ENCODE measurements at places on chromosomes 1 and 21.

DNA sequence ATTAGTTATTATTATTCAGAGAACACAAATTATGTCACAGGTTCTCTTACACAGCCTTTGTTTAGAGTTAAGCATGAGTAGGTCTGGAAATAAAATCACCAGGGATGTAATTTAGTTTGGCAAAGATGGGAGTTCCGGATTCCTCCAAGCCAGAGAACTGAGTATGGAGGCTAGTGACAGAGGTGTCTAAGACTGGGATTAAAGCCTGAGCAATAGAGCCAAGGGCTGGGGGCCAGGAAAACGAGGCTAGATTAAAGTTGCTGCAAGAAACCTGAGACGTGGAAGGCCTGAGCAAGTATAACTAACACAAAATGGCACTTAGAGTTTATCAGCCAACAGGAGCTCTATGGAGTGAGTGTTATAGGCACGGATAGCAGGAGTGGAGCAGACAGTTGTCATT is 381.6 kb downstream of the SRGAP2C start:
- DNase-seq: no peak

- no peak for DNase-seq
These were observed 37.2 kb upstream of the BCAS2 start for GRCh38 chr1:114618606-114619005.

DNA sequence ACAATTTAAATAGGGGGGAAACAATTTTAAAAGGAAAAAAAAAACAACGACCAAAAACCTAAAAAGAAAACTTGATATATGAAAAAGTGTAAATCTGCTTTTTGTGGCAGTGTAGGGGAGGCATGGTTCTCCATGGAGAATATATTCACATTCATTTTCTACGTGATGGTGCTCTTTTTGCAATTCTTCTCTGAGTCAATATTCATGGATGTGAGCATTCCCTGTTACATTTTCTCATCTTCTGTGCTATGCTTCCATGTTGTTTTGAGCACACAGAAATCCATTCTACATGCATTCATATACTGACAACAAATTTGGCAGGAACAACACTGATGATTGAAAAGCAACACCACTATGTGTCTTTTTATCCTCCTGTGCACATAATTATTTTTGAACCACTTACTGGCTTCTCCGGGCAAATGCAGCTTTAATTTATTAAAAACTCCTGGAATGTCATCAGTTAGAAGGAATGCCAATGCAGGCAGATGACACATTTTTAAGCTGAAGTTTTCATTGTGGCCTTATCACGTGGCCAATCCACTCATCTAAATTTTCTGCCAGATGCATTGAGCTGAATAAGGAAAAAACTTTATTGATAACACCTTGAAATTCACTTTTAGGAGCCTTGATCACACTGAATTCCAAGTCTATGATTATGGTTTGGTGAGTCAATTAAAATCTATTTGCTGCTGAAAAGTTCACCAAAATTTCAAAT is 590.6 kb downstream of the NUF2 start:
- DNase-seq: no peak

GRCh38 chr1:205568469-205569361 is 63.1 kb downstream of the ELK4 start:
- DNase-seq: no peak

DNA sequence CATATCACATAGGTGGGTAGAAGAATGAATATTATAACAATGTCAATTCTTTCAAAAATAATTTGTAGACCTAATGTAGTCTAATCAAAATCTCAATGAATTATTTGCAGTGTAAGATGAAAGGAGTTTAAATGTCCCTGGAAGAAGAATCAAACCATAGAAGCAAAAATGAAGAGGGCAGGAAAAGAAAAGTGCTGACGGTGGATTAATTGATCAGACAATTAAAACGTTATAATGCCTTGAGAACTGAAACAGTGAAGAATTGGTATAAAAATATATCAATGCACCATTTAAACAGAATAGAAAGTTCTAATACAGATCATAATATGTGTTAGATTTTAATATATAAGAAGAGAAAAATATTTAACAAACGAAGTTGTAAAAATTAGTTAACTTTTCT is 109.8 kb downstream of the TYW3 start:
- no peak for DNase-seq

DNA sequence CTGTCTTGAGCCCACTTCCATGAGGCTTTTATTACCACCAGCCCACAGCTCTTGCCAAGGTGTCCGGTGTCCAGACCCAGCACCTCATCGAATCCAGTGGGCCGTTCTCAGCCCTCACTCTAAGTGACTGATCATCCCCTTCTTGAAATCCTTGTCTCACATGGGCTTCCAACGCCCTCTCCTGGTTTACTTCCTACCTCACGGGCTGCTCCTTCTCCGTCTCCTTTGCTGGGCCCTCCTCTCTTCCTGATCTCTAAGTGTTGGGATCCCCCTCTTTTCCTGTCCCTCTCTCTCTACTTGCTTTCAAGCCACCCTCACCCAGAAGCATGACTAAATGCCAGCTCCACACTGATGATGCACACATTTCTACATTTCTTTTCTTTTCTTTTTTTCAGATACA is 9.0 kb upstream of the RHBG start:
- DNase-seq: no peak

- no peak for DNase-seq
These were observed 5.4 kb upstream of the NBPF1 start for GRCh38 chr1:16618719-16619118.

DNA sequence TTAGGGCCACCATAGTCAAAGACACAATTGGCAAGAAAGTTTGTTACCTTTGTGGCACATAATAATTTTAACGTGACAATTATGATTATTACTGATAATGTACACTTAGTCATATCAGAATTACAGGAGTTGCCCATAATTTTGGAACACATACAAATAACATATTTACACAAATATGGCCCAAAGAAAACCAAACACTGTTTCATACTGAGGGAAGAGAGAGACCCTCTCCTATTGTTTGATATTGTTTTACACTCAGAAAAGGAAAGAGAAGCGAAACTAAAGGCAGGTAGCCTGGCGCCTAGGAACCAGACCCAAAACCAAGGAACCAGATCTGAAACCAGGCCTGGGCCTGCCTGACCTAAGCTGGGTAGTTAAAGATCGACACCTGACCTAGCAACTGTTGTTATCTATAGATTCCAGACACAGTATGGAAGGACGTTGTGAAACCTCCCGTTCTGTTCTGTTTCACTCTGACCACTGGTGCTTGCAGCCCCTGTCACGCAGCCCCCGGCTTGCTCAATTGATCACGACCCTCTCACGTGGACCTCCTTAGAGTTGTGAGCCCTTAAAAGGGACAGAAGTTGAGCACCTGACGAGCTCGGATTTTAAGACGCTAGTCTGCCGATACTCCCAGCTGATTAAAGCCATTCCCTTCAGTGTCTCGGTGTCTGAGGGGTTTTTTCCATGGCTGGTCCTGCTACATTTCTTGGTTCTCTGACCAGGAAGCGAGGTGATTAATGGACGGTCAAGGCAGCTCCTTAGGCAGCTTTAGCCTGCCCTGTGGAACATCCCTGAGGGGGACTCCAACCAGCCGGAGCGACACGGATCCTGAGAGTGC is 27.9 kb downstream of the C1orf115 start:
- DNase-seq: no peak

- no peak for DNase-seq
These were observed 41.5 kb upstream of the MRPS6 start for GRCh38 chr21:34031835-34032370.

GRCh38 chr1:12065872-12066271 is 2.8 kb downstream of the TNFRSF8 start:
- no peak for DNase-seq

- no peak for DNase-seq
These were observed 303.7 kb upstream of the PLD5 start for GRCh38 chr1:242828199-242828598.

DNA sequence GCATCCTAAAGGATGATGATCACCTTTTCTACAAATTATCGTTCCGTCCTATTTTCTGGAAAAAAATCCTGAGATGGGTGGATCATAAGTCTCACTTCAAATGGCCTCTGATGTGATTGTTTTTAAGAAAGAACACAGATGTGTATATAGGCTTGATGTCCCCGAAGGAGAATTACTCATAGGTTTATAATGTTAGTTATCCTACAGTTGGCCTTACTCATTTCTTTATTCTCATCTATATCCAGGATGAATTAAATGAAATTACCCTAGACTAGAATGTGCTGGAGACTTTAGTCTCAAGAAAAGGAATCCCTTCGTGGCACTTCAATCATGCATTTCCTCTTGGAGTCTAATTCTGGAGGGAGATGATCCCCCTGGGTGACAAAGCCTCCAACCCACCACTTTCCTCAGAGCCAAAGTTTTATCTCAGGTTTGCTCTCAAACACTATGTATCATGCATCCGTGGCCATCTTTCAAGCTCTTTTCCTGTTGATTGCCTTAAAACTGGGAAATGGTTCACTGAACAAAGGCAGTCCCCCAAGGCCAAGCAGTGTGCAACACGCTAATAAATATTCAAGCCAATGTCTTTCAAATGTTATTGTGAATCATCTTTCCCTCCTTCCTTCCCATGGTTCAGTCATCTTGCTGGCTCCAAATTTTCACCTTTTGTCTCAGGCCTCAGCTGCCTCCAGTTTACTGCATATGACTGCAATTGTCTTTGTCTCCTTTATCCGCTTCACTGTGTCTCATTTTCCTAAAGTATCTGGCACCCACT is 32.5 kb upstream of the SMYD2 start:
- DNase-seq: no peak

DNA sequence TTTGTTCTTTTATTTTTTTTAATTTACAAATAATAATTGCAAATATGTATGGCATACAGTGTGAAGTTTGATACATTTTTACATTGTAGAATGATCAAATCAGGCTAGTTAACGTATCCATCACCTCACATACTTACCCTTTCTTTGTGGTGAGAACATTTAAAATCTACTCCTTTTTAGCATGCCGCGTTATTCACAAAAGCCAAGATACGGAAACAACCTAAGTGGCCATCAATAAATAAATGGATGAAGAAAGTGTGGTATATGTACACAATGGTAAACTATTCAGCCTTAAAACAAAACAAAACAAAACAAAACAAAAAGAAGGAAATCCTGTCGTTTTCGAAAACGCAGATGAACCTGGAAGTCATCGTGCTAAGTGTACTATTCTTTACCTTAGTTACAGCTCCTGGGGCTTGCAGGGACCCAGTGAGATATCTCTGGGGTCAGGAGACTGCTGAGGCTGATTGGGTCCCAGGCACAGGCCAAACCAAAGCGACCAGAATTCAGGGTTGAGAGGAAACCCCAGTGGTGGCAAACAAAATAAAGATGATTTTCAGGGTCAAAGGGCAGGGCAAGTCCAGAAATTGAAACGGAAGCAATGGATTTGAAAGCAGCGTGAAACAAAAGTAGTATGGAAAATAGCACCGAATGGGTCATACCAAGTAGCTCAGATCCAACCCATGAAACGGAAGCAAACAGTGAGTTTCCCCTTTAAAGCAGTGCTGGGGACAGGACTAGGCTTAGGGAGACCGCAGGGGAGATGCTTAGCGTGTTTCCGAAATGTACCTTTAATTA is 188.2 kb downstream of the PLPP3 start:
- no peak for DNase-seq

GRCh38 chr1:235060607-235061470 is 67.8 kb downstream of the TOMM20 start:
- no peak for DNase-seq

DNA sequence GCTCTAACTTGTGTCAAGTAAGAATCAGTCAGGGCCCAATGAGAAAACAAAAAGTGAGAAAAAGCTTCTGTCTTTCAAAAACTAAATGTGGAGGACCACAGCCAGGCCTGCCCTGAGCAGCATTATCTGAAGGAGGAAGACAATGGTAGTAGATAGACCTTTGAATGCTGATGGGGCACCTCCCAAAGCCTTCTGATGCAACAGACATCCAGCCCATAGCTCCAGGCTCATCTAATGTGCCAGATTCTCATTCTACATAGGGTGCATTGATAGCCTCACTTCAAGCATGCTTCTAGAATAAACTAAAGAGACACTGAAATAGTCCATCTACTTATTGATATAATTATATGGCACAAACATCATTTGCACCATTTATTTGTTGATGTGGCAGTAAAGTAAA is 351.6 kb downstream of the HHIPL2 start:
- DNase-seq: no peak

GRCh38 chr1:233373226-233373625 is 45.7 kb downstream of the MAP3K21 start:
- no peak for DNase-seq

GRCh38 chr21:26403321-26403720 is 169.8 kb downstream of the CYYR1 start:
- DNase-seq: no peak

DNA sequence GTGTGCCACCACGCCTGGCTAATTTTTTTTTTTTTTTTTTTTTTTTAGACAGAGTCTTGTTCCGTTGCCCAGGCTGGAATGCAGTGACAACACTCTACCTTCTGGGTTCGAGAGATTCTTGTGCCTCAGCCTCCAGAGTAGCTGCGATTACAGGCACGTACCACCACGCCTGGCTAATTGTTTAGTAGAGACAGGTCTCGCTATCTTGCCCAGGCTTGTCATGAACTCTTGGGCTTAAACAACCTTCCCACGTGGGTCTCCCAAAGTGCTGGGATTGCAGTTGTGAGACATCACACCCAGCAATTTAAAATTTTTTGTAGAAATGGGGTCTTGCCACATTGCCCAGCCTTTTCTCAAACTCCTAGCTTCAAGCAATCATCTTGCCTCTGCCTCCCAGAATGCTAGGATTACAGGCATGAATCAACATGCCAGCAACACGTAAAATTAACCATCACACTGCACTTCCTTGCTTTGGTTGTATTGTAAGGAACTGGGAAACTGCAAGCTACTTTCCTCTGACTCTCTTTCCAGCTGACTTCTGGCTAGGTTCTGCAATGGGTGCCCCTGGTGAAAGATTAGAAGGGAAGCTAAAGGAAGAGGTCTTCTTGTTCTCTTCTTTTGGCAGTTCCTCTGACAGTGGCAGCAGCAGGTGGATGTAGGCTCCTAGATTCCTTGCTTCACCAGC is 13.9 kb upstream of the IL6R start:
- DNase-seq: no peak

DNA sequence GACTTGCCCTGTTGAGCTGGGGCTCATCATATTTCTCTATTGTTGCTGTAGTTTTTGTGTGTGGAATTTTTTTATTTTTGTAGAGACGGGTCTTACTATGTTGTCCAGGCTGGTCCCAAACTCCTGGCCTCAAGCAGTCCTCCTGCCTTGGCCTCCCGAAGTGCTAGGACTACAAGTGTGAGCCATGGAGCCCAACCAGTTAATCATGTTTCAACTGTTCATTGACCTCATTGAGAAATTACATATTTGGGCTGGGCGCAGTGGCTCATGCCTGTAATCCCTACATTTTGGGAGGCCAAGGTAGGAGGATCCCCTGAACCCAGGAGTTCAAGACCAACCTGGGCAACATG is 9.2 kb upstream of the PKNOX1 start:
- no peak for DNase-seq

Data from D721Med (cell line).